Stimulated activated CD4-positive, alpha-beta T cell treated with anti-CD3 and anti-CD28 coated beads, TNF-alpha, amount 100 ng/mL, for 4 hours (primary cell): ENCODE measurements at places on chromosomes 2 and 18.

- DNase-seq, result no peak
These were observed 24.7 kb upstream of the CEP68 start for GRCh38 chr2:65031341-65032018.

DNA sequence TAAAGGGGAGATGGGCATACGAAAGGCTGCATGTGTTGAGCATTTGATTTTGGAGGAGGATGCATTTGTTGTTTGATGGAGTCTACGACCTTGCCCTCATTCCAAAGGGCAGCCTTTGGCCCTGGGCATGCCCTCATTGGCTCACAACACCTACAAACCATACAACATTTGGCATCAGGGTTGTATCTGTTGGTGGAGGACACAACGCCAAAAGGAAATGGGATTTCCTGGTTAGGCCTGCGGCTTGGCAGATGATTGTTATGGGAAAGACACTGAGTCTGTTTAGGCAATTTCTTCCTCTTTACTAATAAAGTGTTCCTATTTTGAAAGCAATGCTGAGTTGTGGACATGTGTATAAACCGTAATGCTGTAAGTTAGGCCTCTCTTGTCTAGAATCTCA lies 246.9 kb downstream of the LDLRAD4 start:
- no peak for DNase-seq

DNA sequence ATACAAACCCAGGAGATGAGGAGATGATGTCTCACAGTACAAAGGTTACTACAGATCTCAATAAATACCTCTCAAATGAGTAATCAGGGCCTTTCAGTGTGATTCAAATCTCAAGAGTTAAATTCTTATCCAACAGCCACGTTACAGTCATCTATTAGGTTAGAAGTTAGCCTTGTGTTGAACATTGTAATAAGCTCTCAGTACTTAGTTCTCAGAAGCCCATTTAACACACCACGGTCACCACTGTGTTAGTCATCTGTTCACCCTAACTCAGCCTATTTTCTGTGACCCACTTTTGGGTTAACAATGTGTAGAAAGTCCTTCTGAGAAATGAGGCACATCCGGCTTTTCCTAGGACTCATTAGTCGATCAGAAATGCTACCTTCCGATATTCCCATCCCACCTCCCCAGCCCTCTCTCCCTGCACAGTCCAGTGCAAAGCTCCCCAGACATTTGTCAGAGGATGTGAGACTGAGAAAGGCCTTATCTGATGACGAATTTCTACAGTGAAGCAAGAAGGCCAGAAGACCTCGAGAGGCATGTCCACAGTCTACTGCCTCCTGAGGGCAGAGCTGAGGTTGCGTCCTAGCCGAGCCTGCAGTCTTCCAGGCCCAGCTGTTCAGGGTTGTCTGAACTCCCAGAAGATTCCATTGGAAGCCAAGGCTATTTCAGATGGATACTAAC lies 92.6 kb downstream of the ACTR2 start:
- DNase-seq, result no peak

DNA sequence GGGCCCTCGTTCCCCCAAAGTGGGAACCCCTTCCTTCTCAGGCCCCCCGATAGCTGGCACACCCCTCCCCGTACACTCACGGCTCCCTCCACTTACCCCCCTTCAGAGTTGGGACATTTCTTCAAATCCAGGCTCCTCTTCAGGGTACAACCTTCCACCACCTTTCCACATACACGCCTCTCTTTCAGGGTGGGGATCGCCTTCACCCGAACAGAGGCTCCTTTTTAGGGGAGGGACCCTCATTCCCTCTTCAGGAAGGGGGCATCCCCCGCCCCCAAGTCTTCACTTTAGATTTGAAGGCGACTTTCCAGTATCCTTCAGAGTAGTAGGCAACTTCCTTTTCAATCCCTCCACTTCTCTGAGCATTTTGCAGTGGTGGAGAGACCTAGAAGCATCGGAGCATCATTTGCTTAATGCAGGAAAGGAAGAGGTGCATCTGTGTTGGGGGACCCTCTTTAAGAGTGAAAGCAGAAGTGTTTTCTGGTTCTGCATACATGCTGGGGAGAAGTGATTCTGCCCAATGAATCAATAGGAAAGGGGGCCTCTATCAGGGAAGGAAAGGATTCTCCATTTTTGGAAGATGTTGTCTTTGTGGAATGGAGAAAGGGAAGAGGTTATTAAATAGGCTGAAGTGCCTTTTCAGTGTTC lies 845 bp downstream of the EML4 start:
- DNase-seq, result no peak

- DNase-seq, result no peak
These were observed 11.9 kb downstream of the MSH2 start for GRCh38 chr2:47414682-47415458.

DNA sequence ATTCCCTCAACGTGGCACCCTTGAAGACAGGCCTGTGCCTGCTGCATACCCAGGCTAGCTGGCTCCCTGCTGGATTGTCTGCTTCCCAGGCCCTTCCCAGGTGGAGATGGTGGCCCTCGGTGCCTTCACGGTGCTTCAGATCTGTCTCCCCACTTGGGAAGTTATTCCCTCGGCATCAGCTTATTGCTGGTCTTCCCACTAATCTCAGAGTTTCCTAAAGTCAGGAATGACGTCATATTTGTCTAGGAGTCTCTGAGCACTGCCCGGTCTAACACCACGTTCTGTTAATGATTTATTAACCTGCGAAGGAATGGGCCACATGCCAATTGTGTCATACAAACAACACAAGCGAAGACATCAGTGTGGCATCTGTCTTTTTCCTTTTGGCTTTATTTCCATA lies 269.8 kb upstream of the ID2 start:
- no peak for DNase-seq

DNA sequence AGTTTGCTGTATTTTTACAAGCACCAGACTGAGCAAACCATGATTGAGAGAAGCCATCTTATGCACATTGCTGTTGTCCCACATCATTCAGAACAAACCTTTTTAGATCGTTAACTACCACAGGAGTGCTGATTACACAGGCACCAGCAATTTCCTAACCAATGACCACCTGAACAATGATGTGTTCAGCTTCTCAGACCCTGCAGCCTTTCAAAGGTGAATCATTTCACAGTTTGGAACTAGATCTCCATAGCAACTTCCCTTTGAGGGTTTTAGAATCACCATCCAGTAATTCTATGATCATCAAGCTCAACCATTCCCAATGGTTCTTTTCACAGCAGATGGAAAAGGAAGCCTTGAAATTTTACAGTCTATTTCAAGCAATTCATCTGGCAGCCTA lies 71.4 kb downstream of the OLA1 start:
- no peak for DNase-seq

GRCh38 chr2:84901593-84902120 lies 3.8 kb upstream of the TMSB10 start:
- no peak for DNase-seq

DNA sequence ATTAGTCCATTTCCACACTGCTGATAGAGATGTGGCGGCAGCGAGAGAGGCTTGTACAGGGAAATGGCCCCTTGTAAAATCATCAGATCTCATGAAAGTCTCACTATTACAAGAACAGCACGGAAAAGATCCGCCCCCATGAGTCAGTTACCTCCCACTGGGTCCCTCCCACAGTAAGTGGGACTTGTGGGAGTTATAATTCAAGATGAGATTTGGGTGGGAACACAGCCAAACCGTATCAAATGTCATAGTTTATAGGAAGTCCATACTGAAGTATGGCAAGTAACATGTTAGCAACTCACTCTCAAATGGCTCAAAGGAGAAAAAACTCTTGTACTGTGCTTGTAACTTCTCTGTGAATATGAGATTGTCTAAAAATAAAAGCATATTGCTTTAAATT lies 56.1 kb downstream of the FARP2 start:
- DNase-seq, result no peak

- DNase-seq, result no peak
These were observed 91.4 kb downstream of the PPP1R1C start for GRCh38 chr2:182077023-182077422.

DNA sequence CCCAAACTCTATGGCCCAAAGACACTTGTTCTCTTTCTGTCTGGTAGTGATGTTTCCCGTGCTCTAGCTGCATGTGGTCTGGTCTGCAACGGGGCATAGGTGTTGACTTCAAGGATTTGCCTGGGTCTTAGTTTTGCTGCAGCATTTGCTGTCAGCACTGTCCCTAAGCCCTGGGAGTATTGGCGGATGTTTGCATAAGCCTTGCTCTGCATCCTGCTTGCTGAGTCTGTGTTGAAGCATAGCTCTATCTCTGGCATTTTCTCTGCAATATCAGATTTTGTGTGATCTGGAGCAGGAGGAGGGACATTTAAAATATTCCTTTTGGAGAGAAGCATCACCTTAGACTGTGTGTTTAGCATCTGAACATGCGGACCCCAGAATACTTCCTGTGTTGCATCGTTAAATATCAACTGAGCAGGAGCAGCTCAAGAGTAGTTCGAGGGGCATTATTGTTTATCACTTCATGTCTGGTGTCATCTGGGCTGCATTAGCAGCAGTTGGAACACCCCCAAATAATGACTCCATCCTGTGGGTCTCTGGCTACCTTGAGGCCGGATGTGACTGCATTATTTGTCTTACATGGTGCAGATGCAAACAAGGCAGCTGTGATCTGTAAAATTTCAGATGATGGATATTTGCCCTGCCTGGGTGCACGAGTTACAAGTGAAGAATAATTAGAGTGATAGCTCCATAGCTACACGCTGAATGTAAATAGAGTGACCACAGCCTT lies 231.7 kb downstream of the TRIB2 start:
- no peak for DNase-seq

- DNase-seq, result no peak
These were observed 698.1 kb upstream of the SETBP1 start for GRCh38 chr18:43982582-43982981.

DNA sequence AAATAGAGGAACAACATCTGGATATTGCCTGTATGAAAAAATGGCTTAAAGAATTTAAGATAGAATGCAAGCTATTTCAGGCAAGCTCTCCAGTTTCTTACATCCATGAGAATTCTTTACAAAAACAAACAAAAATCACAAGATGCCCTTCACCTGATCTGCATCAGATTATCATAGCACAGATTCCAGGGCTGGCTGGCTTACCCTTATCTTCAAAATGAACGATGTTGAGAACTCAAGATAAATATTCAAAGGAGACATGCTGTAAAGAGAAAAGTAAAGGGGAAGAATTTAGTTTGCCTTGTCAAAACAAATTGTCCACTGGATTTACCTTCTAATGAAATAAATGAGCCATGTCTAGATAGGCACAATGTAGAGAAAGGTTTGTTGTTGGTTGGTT lies 18.7 kb upstream of the SLC40A1 start:
- DNase-seq, result no peak
